ENCODE measurements at places on chromosomes 7 and 10. TPM values are rescaled to one million over a fixed set of nuclear protein-coding genes. Genes with fewer than 3 reads are reported as not detected.

The PTPN20 gene
- 4.9 TPM for total RNA-seq

The PON1 gene
- total RNA-seq, result not detected

The MUC3A gene
- 137 TPM for total RNA-seq

The TMEM236 gene
- 57.4 TPM for total RNA-seq

The JAKMIP3 gene
- 0.27 TPM for total RNA-seq

The DKK1 gene
- total RNA-seq, result not detected

The AVL9 gene
- 86.1 TPM for total RNA-seq

The NPFFR1 gene
- total RNA-seq, result 0.07 TPM

The RHEB gene
- total RNA-seq, result 66.8 TPM

The PNLIPRP1 gene
- total RNA-seq, result not detected

The ENTPD7 gene
- 22.6 TPM for total RNA-seq

The TDRD1 gene
- total RNA-seq, result 0.57 TPM

The CNPY1 gene
- total RNA-seq, result not detected

The GNB2 gene
- 312 TPM for total RNA-seq

The CPN1 gene
- total RNA-seq, result not detected

The ADCY1 gene
- 1.1 TPM for total RNA-seq

The FGF8 gene
- not detected for total RNA-seq

The TRA2A gene
- 83.3 TPM for total RNA-seq

The COL17A1 gene
- total RNA-seq, result 115 TPM

The CRTAC1 gene
- 1.4 TPM for total RNA-seq

The RADIL gene
- 1.9 TPM for total RNA-seq

The NKX6-2 gene
- not detected for total RNA-seq

The PDE6C gene
- not detected for total RNA-seq

The SEMA3D gene
- 2.6 TPM for total RNA-seq
